ENCODE measurements at places on chromosomes 16 and 17. TPM values are rescaled to one million over a fixed set of nuclear protein-coding genes. Genes with fewer than 3 reads are reported as not detected.

DNA sequence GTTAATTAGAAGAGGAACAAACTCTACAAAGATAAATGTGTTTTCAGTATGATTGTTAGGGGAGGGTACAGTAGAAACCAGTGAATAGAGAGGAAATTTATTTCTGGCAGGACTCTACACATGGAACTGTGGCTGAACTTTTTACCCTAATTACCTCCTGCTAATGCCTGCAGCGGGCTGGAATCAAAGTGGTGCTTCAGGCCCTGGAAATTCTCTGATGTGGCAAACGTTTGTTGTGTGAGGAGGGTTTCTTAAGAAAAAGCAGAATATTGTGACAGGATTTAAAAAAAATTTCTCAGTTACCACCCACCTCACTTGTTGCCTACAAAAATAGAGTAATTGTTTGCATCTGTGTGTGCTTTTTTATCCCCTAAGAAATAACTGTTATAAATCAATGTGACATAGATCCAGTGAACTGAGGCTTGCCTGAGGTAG is 154.5 kb downstream of the BCAS3 start:
- H3K4me3 ChIP-seq, result no peak overlapping the region
- H3K36me3 ChIP-seq, result no peaks in the 10 kb centered on the region
- peaks cover 8% of the 10 kb centered on the region for H3K4me1 ChIP-seq

GRCh38 chr16:23996258-23996955 is 160.6 kb downstream of the PRKCB start:
- H3K4me3 ChIP-seq, result no peak overlapping the region
- no peak for DNase-seq
- no peaks in the 10 kb centered on the region for H3K4me1 ChIP-seq
- H3K36me3 ChIP-seq, result no peaks in the 10 kb centered on the region
- no peak overlapping the region for H3K27ac ChIP-seq

The SCGB1C2 gene
- not detected for total RNA-seq

- no peak overlapping the region for H3K4me3 ChIP-seq
- H3K27ac ChIP-seq, result no peak overlapping the region
- peaks cover 14% of the 10 kb centered on the region for H3K4me1 ChIP-seq
- H3K27me3 ChIP-seq, result no peaks in the 10 kb centered on the region
- no peaks in the 10 kb centered on the region for H3K36me3 ChIP-seq
- DNase-seq, result no peak
Measured at GRCh38 chr17:58281511-58282011, 826 bp upstream of the MPO start.

DNA sequence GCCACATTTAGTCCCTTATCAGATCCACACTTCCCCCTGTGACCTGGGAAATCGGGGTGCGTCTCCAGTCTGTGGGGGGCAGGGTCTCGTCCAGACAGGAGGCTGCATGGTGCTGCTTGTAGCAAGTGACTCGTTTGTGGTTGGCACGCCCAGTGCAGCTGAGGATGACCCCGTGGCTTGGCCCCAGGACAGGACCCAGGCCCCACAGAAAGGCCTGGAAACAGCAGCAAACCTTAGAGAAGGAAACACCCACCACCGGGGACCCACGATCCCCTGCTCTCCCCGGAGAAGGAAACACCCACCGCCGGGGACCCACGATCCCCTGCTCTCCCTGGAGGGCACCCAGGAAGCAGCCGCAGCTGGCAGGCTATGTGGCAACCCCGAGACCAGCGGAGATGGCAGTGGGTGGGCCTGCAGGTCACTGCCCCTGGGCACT is 8.2 kb upstream of the C16orf95 start:
- no peak for DNase-seq
- H3K4me3 ChIP-seq, result no peak overlapping the region
- H3K27ac ChIP-seq, result no peak overlapping the region

The METTL16 gene
- 37.9 TPM for total RNA-seq

GRCh38 chr16:87790292-87791100 is 24.7 kb upstream of the KLHDC4 start:
- no peak overlapping the region for H3K4me3 ChIP-seq
- no peak overlapping the region for H3K27ac ChIP-seq
- no peak for DNase-seq

The MYOCD gene
- 102 TPM for total RNA-seq

DNA sequence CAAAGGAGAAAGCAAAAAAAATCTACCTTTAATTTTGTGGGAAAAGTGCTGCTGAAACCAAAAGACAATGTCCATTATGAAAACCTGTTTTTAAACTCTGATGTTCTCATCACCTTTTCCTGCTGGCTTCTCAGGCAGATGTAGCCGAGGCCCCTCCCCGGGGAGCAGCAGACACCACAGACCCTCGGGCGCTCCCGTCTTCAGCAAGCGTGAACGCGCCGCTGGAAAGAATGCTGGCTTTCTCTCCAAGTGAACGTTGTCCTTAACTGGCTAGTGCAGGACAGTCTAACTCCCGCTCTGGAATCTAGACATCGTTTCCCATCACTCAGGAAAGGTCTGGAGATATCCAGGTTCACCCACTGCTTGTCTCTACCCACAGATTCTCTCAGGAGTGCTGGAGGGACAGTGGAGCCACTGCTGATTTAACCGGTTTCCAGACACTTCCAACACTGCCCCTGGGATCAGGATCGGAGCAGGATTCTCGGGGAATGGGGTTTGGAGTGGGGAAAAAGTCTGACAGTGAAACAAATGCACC is 211.2 kb downstream of the RBFOX3 start:
- H3K36me3 ChIP-seq, result no peaks in the 10 kb centered on the region
- H3K4me3 ChIP-seq, result no peak overlapping the region
- peaks cover 14% of the 10 kb centered on the region for H3K27me3 ChIP-seq

DNA sequence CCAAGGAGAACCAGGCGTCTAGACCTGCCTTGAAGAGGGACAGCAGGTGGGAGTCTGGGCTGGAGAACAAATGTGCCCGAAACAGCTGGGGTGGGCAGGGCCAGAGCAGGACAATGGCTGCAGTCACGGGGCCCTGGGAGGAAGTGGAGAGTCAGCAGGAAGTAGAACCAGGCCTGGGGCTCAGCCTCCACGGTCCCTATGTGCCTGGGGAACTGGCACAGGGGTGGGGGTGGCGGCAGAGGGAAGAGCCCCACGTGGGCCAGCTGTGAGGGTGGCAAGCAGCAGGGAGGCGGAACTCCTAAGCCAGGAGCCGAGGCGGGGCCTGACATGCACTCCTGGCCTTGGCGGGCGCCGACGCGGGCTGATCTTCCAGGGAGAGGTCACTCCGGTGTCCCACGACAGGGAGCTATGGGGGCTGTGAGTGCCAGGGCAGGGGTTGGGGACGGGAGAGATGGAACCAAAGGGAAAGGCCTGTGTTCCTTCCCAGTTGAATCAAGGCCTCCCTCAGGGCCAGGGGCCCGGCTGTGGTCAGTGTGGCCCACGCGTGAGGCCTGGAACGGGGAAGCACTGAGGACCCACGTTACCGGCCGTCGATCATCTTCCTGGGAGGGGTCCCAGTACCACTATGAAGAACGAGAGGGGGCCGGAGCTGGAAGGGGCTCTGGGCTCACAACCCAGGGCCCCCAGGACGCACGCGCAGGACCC is 42.7 kb downstream of the TIMM22 start:
- no peak for DNase-seq
- H3K4me1 ChIP-seq, result peaks cover 30% of the 10 kb centered on the region
- H3K4me3 ChIP-seq, result peak overlapping the region; percentile 12
- peaks cover 12% of the 10 kb centered on the region for H3K36me3 ChIP-seq
